ENCODE measurements at places on chromosomes 16 and 17.

- no peak for DNase-seq
These were observed 115.9 kb downstream of the DYNLRB2 start for GRCh38 chr16:80656711-80657150.

GRCh38 chr17:44867841-44868240 lies 20.2 kb downstream of the HIGD1B start:
- peak; percentile 10 for DNase-seq

DNA sequence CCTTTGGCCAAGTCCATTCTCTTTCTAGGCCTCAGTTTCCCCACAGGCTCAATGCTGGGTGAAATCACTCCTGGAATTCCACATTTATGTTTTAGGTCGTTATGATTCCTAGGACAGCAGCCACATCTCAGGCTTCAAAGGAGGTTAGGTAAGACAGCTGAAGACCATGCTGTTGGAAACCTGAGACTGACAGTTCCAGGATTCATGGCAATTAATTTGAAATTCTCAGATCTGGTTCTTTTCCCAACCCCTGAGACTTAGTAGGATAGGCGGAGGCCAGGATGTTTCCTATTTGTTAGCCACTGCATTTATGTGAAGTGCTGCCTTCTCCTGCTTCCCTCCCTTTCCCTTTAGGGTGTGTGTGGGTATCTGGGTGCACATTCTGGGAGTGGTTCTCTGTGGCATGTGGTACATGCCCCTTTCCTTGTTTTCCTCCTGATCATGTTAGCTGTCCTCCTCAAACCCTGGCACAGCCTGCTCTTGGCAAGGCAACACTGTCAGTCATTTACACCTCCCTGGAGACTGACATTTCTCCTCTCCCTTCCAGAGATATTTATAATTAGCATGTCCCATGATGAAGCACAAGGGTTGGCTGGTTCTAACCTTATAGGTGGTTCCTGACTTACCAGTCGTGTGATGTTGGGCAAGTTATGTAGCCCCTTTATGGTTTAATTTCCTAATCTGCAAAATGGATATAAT lies 91.4 kb upstream of the SALL1 start:
- DNase-seq, result no peak

DNA sequence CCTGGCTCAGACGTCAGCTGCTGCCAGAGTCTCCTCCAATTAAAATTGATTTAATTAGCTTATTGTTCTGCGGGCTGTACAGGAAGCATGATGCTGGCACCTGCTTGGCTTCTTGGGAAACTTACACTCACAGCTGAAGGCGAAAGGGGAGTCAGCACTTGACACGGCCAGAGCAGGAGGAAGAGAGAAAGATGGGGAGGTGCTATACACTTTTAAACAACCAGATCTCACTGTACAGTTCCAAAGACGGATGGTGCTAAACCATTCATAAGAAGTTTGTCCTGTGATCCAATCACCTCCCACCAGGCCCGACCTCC lies 1.4 kb upstream of the PRDM7 start:
- DNase-seq, result no peak

GRCh38 chr17:47279062-47279801 lies 25.6 kb downstream of the ITGB3 start:
- peak; percentile 99 for DNase-seq

- no peak for DNase-seq
These were observed 33.8 kb downstream of the CACNA1G start for GRCh38 chr17:50594128-50594823.

DNA sequence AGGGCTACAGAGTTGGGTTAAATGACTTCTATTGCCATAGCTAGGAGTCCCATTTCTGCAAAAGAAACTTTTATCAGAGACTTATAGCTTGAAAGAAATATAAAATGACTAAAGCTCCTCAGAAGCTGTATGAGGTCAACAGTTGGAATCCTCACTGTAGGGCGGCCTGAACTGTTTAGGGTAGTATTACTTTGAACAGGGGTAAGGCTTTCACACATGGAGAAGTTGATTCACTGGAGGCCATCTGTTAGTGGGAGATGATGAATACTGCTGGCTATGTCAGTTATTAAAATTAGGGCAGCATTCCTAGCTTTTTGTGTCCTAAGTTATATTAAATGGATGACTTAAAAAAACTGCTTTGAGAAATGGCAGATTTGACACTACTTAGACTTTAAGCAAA lies 6.0 kb downstream of the TTC19 start:
- DNase-seq, result no peak

DNA sequence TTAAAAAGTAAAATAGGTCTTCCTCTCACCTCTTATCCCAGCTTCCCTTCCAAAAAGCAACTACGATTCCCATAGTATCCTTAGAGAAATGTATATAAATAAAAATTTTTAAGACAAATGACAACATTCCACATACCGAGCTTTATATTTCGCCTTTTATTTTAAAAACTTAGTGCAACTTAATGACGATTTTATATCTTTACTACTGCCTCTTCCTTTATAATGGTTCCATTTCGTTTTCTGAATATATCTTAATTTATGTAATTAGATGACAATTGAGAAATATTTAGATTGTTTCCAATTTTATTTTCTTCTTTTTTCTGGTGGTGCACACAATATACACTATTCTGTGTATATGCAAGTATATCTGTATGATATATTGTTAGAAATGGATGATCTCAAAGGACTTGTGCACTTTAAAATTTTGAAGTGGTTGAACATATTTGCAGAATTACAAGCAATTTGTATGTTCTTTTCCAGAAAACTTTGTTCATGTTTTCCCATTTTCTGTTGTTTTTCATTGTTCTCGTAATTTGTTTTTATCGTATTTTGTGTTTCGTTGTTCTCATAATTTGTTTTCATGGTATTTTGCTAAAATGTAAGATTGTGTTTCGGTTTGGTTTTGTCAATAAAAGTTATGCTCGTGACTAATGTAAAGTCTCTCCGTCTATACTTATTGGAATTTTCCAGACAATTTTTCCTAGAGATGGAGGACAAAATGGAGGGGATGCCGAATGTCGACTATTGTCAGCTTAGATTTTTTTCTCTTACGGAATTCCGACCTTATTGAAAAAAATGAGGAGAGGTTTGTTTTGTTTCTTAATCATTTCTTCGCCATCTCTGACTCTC lies 20.4 kb upstream of the HOXB13 start:
- no peak for DNase-seq

GRCh38 chr17:66483906-66484305 lies 181.5 kb downstream of the PRKCA start:
- DNase-seq, result no peak

- DNase-seq, result no peak
These were observed 107.9 kb upstream of the EEF2KMT start for GRCh38 chr16:5205361-5206040.
